ENCODE measurements at places on chromosomes 11 and 22.

- DNase-seq: no peak
These were observed 32.8 kb downstream of the OSBPL5 start for GRCh38 chr11:3132271-3132781.

DNA sequence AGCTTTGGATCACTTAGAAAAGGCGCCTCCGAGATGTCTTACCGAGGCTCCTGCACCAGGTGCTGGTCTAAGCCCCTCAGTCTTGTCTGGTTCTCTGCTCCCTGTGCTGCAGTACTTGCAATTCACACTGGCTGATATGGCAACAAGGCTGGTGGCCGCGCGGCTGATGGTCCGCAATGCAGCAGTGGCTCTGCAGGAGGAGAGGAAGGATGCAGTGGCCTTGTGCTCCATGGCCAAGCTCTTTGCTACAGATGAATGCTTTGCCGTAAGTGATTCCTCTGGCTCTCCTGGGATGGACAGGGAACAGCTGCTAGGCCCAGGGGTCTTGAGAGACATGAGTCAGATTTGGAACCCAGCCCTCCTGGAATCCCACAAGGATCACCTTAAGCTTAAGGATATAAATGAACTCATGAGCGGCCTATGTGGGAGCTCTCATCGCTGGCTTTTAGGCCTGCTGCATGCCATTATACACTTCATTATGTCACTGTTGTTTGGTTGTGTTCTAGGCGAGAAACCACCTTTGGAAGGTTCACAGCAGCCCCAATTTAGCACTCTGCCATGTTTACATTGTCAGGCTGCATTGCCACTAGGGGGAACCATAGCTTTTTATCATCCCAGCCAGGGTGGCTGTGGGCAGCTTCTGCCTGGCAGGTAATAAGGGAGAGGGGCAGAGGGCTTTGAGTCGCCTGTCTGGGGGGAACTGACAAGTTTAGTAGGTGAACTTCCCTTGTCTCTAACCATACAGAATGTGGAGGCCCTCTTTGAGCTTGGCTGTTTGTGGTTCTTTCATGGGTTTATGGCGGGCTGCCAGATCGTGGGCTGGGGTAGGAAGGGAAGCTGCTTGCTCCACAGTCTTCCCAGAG lies 8.5 kb downstream of the ACAD8 start:
- DNase-seq: no peak

- no peak for DNase-seq
These were observed 75.0 kb downstream of the C11orf65 start for GRCh38 chr11:108392353-108392752.

DNA sequence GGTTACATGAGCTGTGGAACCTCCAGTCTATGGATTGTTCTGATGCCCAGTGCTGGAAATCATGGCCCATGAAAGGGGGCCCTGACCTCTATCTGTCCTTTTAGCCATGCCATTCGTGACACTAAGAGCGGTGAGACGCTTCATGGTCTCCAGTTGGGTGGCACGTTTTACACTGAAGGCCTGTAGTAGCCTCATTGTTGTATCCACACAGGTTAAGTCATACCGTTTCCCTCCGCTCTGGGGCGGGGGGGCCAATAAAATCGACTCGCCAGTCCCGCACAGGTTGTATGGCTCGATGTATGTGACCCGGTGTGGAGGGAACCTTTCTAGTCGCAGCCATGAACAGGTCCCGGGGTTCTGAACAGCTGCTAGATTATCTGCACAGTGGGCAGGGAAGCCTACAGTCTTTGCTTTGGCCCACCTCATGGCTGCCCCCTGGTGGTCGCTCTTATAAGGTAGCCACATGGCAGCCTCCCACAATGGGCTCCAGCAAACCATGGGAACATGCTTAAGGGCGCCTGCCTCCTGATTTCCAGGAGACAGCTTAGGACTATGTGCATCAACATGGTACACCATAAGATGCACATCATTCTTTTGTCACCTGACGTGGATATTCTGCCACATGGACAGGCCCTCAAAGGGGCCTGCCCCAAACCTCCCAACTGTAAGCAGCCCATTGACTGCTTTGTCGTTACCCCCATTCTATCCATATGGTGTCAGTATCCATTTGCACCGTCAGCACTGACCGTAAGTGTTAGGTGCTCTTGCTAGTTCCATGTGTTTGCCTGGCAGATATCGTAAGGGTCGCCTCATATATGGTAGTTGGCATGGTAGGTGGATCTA lies 19.7 kb upstream of the APOL3 start:
- peak; percentile 75 for DNase-seq

GRCh38 chr11:8699903-8700302 lies 17.3 kb downstream of the RPL27A start:
- DNase-seq: no peak

DNA sequence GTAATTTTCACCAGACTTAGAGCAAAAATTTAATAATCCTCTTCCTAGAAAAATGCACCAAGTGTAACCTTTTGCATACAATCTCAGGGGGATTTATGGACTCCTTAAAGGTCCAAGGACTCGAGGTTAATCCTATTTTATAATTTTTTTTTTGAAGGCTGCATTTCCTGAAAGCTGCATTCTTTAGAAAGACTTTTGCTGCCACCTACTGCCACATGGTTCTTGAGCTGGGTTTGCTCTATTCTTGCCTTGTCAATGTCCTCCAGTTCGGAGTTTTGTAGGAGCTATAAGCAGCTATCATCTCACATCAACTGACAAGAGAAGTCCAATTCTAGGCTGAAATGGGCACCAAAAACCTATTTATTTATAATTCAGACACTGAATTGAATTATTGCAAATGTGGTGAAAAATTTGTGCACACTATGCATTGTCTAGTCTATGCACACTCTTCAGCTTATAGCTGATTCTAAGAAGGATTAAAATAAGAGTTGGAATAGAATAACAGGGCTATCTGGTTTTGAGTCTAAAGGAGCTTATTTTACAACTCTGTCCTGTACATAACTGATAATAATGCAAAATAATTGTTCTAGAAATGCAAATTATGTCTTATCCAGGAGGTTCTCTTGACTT lies 31.3 kb downstream of the TRAF6 start:
- DNase-seq: no peak

DNA sequence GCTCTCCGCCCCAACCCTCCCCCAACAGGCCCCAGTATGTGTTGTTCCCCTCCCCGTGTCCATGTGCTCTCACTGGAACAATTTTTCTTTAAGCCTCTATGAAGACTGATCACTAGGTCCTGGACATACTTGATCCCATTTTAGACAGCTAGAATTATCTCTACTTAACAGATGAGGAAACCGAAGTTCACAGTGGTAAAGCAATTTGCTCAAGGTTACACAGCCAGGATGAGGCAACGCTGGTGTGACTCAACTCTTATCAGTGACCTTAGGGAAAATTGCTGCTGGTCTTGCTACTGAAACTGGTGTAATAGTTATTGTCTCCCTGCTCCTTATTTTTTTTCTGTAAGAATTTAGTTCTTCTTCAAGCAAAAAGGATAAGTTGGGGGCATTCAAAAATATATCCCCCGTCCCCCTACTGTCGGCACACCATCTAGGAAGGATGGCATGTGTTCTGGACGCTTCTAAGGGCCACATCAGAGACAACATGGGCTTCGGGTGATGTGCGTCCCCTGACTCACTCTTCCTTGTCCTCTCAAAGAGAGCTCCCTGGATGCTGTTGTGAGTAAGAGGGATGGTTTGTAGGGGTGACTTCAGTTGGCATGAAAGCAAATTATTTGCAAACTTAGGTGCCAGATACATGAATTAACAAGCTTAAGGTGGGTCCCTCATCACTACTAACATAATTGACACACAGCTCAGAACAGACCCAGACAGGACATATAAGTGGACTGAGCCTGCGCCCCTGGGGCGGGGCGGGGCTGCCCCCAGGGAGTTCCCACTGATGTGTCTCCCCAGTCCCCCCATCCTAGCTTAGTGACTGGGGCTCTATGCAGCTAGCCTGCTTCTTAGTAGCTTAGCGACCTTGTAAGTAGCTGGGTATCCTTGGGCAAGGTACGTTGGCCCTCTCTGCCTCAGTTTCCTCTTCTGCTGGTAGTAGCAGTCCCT lies 23.6 kb upstream of the ALX4 start:
- DNase-seq: no peak

DNA sequence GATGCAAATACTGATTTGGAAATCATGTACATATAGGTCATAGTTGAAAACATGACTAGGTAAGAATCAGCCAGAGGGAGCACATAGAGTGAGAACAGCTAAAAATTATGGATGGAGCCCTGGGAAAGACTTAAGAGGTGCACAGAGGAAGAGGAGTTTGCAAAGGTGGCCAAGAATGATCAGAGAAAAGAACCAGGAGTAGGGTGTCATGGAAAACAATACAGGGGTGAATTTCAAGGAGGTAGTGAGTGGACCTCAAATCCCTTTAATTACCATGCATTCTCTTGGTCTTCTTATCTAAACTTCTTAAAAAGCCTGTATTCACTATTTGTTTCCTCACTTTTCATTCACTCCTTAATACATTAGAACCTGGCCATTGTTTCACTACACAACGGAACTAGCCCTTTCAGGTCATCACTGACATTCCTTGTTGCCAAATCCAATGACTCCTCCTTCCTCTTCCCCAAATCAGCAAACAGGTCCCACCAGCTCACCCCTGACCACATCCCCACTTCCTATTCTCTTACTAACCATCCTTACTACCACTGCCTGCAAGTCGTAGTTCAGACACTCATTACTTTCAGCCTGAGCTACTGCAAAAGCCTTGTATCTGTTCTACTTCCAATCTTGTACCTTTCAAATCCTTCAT lies 22.6 kb downstream of the BUD13 start:
- DNase-seq: no peak

DNA sequence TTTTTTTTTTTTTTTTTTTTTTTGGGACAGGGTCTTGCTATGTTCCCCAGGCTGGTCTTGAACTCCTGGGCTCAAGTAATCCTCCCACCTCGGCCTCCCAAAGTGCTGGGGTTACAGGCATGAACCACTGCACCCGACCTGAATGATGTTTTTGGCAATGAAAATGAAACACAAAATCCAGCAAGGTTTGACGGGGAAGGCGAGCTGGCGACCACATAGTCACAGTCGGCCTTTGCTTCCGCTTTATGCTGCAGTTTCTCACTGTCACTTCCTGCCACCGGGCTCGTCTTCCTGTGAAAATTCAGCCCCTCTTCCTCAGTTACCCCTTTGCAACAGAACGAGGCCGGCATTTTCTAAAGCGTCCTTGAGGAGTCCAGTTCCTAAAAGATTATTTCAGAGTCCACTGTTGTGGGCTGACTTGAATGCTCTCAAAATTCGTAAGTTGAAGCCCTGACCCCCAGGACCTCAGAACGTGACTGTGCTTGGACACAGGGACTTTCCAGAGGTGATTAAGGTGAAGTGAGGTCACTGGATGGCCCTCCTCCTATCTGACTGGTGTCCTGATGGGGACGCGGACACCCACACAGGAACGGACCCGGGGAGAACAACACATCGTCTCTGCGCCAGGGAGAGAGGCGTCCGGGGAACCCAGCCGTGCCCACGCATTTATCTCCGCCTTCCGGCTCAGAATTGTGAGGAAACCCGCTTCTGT lies 2.9 kb upstream of the BID start:
- peak; percentile 60 for DNase-seq

DNA sequence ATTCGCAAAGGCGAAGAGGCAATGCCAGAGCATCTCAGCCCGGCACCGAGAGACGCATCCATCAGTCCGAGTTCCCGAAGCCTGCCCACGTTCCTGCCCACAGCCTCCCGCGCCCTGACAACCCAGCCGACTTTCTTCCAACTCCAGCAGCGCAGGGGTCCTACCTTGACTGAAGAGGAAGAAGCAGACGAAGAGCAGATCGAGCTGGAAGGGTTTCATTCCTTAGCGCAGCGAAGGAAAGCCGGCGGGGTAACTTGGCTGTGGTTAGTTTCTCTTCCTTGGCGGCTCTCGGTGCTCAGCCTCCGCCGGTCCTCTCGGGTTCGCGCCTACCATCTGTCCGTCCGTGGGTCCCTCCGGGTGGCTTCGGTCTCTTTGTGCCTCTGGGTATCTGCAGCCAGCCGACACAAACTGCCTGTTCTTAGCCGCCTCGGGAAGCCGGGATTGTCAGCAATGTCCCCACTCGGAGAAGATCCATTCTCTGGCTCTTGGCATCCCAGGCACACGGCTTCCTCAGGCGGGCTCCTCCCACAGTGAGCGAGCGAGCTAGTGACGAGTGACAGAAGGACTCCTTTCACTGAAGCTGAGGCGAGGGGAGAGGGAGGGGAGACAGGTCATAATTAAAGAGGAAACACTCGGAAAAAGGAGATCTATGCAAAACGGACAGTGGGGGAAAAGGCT lies at the start of gene KIRREL3:
Gene KIRREL3 (minus strand): TSS at position 480 of the 678 bp plus-strand sequence.
- DNase-seq: no peak

Measured in activated T-cell treated with anti-CD3 and anti-CD28 coated beads for 24 hours (primary cell).